ENCODE measurements at places on chromosomes 11 and 22.

- DNase-seq, result no peak
These were observed 3.6 kb upstream of the VPS37C start for GRCh38 chr11:61164606-61165424.

DNA sequence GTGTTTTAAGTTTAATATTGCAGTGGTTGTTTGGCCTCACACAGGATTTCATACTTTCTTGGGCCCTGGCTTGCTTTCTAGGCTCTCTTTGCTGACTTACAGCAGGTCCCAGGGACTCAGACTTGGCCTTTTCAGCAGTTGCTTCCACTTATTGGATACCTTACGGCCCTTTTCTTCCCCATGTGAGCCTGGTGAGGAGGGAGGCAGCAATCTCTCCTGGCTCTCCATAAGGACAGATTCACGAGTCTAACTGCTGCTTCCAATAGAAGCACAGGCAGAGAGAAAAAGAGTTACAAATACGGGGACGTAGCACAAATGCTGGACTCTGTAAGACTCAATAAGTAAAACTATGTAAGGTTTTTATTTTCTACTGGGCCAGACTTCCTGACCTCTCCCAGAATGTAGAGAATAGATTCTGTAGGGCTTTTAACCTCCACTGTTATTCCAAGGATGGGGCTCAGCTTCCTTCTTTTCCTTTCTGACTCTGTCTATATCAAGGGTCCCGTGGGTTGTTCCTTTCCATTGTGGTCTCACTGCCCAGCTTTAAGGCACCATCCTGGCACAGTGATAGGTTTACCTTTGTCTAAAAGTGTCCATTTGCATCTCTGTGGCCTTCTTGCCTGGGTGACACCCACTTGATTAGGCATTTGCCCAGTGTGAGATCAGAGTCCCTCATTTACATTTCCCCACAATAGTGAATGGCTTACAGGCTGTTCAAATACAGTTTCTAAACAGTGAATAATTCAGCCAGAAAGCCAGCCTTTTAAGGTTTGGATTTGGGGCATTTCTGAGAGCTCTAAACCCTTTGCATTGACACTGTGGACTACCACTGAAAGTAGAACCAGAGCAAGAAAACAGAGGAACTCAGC is 92.8 kb downstream of the RASSF10 start:
- no peak for DNase-seq

- DNase-seq, result no peak
These were observed 7.3 kb downstream of the CABP7 start for GRCh38 chr22:29727131-29727523.

GRCh38 chr11:95515371-95515770 is 274.2 kb downstream of the FAM76B start:
- DNase-seq, result no peak

DNA sequence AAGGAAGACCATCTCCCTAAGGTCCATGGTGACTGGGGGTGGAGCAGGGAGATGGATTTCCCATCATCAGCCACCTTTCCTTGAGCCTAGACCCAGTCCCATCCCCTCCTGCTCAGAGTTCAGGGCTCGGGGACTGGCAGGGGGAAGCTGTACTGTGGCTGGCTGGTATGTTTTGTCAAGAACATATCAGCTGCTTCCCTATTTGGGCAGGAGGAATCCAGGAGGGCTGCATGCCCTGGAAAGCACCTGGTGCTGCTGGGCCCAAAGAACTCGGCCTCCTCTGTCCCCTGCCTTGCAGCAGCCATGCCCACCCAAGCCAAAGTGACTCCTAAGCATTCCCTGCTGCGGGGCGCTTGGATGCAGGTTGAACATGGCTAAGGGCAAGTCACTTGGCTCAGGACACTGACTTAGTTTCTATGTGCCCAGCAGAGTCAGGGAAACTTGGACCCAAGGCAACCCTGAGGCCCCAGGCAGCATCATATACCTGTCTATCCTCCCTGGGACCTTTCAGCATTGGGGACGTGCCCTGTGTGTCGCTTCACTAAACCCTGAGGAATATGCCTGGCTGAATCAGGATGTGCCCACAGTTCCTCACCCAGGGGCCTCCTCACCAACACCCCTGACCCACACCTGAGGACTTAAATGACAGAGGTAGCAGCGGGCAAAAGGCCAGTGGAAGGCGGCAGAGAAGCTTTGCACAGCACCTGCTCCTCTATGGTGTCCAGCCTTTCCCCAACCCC is 43.1 kb downstream of the BUD13 start:
- DNase-seq, result no peak

DNA sequence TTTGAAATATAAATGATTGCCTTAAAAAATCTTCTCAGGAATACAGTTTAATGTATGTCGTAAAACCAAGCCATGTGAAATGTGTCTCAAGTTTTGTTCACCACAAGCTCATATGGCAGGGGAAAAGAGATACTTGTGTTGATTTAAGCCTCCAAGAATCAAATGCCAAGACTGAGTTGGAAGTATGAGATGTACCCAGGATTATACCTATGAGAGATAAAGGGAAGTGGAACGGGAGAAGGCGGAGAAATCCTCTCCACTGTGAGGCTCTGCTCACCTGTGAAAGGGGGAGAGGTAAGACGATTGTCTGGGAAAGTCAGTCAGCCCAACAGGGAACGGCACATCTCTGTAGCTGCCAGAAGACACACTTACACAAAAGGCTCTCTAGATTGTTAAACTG is 124.8 kb downstream of the TRPC6 start:
- DNase-seq, result no peak

- no peak for DNase-seq
These were observed 2.7 kb upstream of the RTN4RL2 start for GRCh38 chr11:57457643-57458023.

Measured in amygdala (tissue), 56 donors.